ENCODE measurements at places on chromosomes 6 and 20. TPM values are rescaled to one million over a fixed set of nuclear protein-coding genes. Genes with fewer than 3 reads are reported as not detected.

Gene SIRPD
- total RNA-seq, result not detected

Gene POLR1H
- 25.6 TPM for total RNA-seq

DNA sequence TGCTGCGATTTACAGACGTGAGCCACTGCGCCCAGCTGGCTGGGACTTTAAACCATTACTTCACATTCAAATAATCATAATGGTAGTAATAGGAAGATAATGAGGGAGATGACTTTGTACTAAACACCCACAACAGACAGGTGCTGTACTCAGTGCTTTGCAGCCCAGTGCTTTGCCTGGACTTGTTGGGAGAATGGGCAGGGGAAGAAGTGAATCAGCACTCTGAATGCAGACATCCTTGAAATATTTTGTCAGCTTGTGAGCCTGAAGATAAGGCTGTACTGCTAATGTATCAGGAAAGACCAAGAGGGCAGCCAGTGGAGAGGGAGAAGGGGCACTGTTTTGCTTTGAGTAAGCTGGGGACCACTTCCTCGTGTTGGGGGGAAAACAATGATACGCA is 17.4 kb downstream of the NKX2-2 start:
- no peak for DNase-seq

Gene CGAS
- 2.9 TPM for total RNA-seq

GRCh38 chr6:48111575-48111974 is 578 bp upstream of the PTCHD4 start:
- DNase-seq, result no peak

Gene IMPG1
- total RNA-seq, result not detected

DNA sequence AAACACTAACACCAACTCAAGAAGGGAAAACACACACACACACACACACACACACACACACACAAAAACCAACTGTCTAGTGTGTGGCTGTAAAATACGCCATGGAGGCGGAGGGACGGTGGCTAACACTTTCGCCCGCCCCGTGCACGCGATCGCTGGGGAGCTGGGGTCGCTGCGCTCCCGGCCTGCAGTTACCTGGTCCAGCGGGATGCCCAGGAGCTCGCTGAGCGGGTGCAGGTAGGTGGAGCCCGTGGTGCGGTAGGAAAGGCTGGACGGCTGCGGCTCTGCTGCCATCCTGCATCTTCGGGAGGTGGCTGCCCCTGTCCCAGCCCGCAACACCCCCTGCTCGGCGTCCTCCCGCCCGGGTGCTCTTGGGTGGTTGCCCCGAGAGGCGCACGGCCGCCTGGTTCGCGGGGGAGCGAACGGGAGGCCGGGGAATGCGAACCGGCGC is 303 bp downstream of the MBOAT1 start:
- DNase-seq, result peak; percentile 57

- DNase-seq, result no peak
Measured at GRCh38 chr6:41535766-41536165, 10.4 kb upstream of the FOXP4 start.

All from left colon (tissue), 2 donors.